RKO (cell line): ENCODE measurements at places on chromosomes 5 and 9.

- DNase-seq: no peak
Observed at GRCh38 chr5:96143450-96143849, 181.8 kb upstream of the ELL2 start.

- DNase-seq: no peak
Observed at GRCh38 chr9:97560851-97561250, 59.4 kb downstream of the TMOD1 start.

- no peak for DNase-seq
Observed at GRCh38 chr9:114287001-114287762, 35.7 kb upstream of the ORM1 start.

- DNase-seq: no peak
Observed at GRCh38 chr9:14300040-14300439, 13.9 kb downstream of the NFIB start.

GRCh38 chr5:139663207-139664085 is 15.3 kb downstream of the CXXC5 start:
- DNase-seq: no peak

GRCh38 chr9:109317311-109317978 is 3.4 kb downstream of the EPB41L4B start:
- no peak for DNase-seq
